ENCODE measurements at places on chromosomes 3 and 15.

DNA sequence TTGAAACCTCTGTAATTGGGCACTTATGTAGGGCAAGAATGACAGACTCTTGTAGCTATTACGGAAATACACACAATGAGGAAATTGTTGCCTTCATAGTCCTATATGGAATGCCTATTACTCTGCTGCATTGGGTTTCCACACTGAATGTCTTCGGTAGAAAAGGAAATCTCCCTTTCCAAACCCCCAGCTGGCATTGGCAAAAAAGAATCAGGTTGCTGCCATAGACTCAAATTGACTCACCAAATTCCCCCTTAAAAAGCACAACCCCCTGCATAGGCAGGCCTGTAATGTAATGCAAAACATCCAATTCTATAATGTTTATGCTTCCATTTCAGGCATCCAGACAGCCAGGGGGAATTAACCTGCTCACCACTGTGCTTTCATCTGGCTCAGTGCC, 44.8 kb upstream of the NTRK3 start:
- no peak for DNase-seq

DNA sequence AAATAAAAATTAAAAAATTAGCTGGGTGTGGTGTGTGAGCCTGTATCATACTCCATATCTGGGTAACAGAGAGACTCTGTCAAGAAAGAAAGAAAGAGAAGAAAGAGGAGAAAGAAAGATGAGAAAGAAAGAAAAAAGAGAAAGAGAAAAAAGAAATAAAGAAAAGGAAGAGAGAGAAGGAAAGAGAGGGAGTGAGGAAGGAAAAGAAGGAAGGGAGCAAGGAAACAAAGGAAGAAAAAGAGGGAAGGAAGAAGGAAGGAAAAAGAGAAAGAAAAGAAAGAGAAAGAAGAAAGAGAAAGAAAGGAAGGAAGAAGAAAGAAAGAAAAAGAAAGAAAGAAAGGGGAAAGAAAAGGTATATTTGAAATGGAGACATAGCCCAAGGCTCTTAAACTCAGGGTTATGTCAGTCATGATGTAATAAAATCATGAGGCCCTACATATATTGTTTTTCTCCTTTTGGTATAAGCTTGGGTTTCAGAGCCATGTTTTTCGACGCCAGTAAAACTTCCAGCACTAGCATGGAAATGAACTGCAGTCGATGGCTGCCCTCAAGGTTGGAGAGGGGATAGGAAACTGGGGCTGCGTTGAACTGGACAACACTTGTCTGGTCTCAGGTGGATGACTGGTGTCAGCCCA, 38.0 kb upstream of the RFTN1 start:
- DNase-seq, result no peak

DNA sequence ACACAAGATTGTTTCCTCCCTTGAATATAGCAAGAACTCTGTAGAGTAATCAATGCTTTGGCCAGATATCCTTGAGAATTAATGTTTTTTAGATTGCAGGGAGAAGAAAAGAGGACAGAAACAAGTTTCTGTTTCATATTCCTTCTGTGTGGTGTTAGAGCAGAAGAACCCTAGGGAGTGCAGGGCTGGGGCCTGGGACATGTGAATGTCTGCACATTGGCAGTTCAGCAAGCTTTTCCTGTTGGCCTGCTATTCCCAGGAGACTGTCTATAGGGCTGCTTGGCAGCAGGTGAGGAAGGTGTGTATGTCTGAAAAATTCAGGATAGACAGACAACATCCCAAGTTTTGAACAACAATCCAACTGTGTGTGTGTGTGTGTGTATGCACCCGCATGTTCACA, 13.6 kb upstream of the CNBP start:
- no peak for DNase-seq

DNA sequence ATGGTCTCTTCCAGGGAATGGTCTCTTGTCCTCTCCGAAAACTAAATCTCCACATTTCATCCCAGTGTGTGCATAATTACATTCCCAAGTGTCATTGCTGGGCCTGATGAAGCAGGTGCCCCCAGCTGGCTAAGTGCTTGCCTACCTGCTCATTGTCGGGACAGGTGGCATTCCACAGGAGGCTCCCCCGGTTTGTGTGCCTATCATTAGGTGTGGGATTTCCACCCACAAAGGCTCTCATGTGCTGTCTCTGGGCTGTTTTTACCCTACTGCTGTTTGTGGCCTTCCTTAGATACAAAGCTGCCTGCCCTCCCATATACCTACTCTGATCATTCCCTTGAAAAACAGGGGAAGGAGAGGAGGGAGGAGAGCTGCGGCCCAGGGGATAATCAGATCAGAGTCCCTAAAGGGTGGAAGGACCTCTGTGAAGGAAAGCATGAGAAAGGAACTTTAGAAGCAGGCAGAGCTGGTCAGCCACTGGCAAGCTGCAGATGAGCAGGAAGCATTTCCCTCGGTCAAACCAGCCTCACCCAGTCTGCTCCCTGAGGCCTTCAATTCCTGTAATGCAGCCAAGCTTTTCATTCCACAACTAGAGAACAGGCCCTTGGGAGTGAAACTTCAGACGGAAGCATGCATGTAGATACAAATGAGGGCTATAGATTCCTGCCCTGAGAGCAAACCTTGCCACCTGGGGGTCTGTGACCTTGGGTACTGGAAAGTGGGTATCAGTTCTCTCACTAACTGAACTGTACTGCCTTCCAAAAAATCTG, 60.7 kb upstream of the HEG1 start:
- DNase-seq, result peak; percentile 26

- no peak for DNase-seq
Measured at GRCh38 chr15:59722476-59722875, 33.4 kb upstream of the BNIP2 start.

Measured in epithelial cell of prostate (primary cell).